Mesenteric fat pad (tissue), 1 donor: ENCODE measurements at places on chromosomes 12 and 14.
A peak's percentile ranks its signal among the peaks of the same experiment; 100 is the strongest.

DNA sequence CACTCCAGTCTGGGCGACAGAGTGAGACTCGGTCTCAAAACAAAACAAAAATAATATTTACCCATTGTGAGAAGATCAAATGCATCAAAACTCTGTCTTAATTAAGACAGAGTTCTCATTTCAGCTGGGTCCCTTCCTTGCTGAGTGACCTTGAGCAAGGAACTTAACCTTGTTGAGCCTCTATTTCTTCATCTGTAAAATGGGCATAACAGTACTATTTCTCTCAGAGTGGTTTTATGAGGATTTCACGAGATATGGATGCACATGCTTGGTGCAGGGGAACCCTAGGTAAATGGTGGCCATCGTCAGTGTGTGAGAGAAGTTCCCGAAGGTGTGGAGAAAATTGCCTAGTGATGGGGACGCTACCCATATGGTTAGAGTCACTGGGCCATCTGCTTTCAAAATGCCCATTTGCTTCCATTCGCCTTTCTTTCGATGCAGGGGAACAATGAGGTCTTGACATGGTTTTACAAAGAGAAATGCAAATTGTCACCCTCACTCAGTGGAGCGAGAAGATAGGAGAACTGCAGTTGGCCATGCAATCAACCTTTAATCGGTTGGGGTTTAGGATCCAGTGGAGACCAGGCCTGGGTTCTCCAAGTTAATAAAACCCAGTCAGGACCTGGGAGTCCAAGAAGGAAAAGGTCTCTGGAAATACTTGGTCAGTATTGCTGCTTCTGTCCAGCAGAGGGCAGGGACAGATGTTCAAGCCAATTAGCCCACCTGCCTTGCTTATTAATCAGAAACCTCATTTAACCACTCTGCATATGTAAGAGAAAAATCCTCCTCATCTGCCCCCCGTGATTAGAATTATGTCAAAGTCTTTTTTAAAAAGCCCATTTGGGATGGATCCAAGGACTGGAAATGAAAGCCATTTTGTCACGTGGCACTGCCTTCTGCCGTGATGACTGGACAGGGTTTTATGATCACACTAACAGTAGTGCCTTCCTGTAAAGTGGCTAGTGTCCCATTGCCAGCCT lies 37.2 kb downstream of the CFAP251 start:
- peak; percentile 62 for DNase-seq

- peak; percentile 88 for DNase-seq
Measured at GRCh38 chr12:49662998-49663843, 39.9 kb downstream of the PRPF40B start.

DNA sequence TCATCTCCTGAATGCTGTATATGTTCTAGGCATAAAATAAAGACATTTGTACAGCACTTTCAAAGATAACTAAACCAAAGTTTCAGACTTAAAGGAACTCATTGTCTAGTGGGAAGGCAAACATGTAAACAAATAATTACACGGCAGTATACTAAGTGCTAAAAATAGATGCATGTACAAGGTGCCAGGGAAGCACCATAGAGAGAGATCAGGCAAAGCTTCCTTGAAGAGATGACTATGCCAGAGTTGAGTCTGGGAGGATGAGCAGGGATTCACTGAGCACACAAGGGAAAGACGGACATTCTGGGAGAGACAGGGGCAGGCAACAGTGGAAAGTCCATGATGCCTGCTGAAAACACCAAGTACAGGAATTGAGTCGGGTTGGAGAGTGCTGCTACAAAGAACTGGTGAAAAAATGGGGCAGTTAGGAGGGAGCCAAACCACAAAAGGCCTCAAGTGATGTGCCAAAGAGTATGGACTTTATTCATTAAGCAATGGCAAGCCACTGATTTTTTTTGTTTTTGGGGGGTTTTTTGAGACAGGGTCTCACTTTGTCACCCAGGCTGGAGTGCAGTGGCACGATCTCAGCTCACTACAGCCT lies 26.8 kb downstream of the ANKS1B start:
- DNase-seq = no peak

- no peak for DNase-seq
Measured at GRCh38 chr12:11621797-11622423, 27.6 kb upstream of the ETV6 start.

DNA sequence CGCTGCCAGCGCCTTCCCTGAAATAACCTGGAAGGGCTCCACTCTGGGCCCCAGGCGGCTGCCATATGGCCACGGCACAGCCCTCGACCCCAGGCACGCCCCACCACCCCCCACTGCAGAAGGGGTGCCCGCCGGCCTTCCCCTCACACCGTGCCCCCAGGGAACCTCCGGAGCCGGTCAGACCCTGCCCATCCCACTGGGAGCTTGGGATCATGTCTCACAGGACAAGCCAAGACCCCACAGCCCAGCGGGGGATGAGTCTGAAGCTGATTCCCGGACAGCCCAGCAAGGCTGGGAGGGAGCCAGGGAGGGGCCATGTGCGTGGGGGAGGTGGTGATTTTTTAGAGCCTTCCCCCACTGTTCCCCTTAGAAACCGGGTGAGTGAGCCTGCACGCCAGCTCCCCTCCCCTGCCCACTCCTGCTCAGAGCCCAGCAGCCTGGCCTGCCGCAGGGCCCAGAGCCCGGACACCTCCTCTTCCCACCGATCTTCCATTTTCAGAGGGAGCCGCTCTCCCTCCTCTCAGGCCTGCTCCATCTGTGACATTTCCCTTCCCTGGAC lies 1.4 kb downstream of the RIMBP2 start:
- DNase-seq = no peak

GRCh38 chr14:29442696-29443095 lies 485.0 kb downstream of the PRKD1 start:
- no peak for DNase-seq

DNA sequence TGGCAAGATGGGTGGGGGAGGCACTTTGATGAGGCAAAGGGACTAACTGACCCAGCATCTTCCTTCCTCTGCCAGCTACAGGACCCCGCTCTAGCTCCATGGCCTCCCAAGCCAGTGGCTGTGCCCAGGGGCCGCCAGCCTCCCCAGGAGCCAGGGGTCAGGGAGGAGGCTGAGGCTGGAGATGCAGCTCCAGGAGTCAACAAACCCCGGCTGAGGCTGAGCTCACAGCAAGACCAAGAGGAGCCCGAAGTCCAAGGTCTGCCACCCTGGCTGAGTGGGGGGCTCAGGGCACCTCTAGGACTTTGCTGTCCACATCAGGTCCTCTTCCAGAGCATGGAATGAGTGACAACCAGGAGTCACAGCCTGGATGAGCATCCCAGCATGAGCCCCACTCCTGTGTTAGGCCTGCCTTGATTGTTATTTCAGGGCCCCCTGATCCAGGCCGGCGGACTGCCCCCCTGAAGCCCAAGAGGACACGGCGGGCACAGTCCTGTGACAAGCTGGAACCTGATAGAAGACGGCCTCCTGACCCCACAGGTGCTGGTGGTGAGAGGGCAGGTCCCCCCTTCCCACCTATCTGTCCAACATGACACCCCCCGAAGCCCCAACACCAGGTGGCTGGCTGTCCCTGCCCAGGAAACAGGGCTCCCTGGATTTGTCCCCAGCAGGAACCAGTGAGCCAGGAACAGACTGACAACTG lies 2.5 kb upstream of the CPNE6 start:
- no peak for DNase-seq

GRCh38 chr12:132502149-132502881 lies 12.4 kb downstream of the FBRSL1 start:
- DNase-seq = no peak

- DNase-seq = no peak
Measured at GRCh38 chr12:12990700-12991468, 9.2 kb downstream of the HEBP1 start.

- DNase-seq = no peak
Measured at GRCh38 chr12:68621472-68622081, 10.9 kb downstream of the RAP1B start.

DNA sequence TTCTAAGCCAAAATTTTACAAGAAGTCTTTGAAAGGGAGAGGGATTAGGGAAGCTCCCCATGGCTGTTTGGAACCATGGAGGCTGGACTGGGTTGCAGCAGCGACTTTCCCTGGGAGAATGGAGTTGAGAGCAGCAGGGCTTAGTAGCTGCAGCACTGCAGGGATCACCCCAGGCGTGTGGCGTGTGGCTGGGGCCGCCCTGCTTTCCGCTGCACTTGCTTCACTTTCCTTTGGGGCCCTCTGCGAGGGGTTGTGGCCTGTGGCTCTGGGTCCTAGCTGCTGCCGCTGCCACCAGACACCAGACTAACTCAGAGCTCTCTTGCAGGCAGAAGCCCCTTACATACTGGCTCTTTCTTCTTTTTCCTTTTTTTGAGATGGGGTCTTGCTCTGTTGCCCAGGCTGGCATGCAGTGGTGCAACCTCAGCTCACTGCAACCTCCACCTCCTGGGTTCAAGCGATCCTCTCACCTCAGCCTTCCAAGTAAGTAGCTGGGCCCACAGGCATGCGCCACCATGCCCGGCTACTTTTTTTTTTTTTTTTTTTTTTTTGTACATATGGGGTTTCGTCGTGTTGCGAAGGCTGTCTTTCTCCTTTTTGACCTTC lies 25.4 kb downstream of the CCDC62 start:
- DNase-seq = no peak

- no peak for DNase-seq
Measured at GRCh38 chr12:29528161-29528560, 30.7 kb upstream of the OVCH1 start.

DNA sequence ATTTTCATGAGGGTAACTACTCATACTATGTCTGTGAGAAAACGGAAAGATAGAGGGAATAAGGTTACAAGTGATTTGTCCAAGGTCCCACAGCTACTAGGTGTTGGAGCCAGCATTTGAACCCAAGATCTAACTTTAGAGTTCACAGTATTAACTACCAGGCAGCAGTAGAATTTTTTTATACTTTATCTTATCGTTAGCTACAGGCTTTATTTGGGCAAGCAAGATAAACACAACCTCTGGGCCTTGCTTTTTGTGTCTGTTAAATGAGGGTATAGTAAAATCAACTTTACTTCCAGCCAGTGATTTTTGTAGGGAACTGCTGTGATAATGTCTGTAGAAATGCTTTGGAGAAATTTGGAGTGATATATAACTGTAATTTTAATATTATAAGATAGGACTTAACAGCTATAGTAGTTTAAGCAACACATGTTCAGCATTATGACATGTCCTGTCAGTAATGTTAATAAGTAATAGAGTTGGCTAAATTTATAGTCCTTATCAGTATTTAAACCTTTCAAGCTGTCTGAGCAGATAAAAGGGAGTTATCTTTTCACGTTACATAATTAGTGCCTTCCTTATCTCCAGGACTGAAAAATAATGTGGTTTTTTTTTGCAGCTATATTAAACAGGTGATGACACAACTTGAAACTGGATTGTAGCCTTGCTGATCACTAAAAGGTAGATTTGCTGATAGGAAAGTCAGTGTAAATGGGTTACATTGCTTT lies 12.8 kb downstream of the LEMD3 start:
- no peak for DNase-seq

GRCh38 chr14:103738701-103739451 lies 23.3 kb downstream of the ZFYVE21 start:
- DNase-seq = peak; percentile 83

GRCh38 chr14:63544591-63545299 lies 1.6 kb upstream of the PPP2R5E start:
- no peak for DNase-seq

DNA sequence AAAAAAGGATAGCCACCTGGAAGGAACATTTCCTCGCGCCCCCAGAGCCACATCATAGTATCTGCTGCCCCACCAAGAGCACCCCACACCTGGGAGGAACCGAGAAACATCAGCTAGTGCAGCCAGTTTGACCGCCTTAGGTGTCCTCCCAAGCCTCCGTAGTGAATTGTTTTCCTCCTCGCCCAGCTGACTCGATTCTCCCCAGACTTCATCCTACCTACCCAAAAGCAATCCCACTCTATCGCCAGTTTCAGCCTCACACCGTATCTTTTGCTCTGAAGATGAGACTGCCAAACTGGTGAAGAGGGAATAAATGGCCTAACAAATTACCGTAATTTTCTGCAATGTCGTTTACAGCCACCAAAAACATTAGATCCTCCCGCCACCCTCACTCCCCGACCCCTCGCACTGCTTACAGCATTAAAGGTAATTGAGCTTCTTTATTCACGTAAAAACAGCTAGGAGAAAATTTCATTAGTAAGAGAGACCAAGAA lies 1.2 kb upstream of the SLC11A2 start:
- no peak for DNase-seq

DNA sequence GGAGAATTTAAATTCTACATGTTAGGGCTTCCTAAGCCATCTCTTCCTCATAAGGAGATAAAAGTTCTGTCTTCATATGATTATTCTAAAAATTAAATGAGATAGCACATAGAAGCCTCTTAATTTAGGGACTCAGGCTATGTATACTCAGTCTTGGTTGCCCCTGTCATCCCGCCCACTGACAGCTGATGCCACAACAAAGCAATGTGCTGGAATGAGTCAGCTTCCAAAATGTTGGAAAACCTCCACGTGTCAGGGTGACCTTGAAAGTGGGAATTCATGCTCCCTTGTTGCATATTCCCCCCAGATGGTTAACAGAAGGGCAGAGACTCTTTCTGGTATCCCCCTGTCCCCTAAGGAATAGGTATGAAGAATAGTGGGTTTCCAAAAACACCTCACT lies 238.0 kb upstream of the DDHD1 start:
- no peak for DNase-seq
